ENCODE measurements at places on chromosomes 3 and 15.

GRCh38 chr15:28896951-28897350 lies 11.2 kb downstream of the APBA2 start:
- no peak for ATAC-seq

DNA sequence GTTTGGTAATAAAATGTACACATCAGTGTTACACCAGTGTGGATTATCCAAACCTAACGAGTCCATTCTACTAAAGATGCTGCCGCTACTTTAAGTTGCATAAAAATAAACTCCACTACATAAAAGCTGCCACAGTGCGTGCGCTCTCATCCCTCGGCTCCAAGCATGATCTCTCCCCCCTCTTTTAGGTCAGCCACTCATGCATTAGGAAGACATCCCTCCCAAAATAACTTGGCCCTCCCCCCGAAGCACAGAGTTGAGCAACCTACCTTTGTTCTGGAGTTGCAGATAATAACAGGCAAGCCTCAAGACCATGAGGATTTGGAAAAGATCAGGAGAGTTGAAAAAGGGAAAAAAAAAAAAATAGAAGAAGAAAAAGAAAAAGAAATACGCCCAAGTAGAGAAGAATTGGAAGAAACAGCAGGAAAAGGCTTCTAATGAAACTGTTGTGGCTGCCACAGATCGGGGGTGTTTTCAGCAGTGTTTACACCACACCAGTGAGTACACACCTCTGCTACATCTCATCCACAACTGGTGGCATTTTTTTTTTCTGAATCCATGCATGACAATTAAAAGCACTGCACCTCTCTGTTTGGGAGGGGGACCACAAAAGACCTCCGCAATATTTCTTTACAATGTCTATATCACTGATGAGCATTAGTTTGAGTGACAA lies 339.2 kb downstream of the FOXP1 start:
- ATAC-seq: no peak

- ATAC-seq: no peak
Measured at GRCh38 chr3:112090887-112091586, 4.8 kb downstream of the C3orf52 start.

DNA sequence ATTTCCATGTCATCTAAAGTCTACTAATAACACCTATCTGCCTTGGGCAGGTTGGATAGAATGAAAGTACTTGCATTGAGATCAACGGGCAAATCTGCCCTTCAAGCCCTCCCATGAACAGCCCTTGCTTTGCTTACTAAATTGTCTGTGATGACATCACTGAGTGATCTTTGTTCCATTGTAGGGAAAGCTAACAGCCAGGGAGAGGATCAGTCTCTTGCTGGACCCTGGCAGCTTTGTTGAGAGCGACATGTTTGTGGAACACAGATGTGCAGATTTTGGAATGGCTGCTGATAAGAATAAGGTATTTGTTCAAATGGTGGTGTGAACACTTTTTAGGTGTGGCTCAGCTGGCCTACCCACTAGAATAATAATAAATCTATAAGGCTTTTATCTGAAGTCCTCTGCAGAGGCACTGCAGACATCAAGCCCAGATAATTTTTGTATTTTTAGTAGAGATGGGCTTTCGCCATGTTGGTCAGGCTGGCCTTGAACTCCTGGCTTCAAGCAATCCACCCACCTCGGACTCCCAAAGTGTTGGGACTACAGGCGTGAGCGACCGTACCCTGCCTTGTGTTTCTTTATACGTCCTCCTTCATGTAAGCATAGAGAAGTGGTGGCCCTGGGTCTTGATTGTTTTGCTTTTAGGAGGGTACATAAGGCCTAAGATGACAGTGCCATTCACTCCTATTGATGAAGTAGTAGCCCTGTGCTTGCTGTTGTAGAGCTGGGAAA lies 5.7 kb downstream of the PCCB start:
- ATAC-seq: no peak

DNA sequence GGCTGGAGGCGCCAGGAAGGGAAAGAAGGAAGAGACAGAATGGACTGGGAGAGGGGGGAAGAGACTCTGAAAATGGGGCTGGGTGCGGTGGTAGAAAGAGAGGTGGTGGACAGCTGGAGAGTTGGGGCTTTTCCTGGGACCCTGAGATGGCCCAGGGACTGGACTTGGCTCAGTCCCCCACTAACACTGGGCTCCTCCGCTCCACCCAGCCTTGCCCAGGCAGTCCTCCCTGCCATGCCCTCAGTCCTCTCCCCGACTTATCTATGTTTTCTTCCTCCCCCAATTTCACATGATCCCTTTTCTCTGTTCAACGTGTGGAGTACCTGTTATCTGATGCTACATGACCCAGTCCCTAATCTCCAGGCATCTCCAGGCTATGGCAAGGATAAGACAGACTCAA lies 6.3 kb upstream of the HCN4 start:
- ATAC-seq: no peak

DNA sequence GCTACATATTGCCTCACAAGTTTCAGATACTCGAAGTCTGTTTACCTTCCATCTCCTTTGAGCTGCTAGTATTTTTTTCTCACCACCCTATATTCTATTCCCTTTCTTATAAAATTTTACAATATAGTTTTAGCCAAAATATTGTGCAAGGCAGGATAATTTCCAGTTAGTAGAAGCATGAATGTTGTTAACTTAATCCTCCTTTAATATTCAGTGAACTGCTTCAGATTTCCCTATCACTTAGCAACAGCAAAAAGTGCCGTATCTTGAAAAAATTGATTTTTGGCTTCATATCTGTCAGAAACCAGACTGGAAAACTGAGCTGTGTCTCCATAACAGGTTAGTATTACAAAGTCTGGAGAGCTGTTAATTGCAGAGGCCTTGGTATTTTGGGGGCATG lies 24.0 kb downstream of the PLSCR4 start:
- no peak for ATAC-seq

DNA sequence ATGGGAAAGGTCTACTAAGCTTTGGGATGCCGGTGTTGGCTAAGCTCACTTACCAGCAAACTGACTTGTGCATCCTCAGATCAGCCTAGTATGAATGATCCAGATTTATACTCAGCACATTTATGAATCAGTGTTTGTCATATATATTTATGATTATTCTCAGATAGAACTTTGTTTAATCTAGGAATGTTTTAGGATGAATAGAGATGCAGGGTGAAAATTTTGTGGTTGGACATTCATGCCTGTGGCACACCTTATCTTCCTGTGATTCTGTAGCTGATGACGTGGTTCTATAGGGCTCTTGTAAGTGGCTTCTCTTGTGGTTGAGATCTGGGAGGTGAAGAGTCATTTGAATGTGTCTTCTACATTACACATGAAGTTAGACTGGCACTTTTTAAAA lies 11.4 kb downstream of the CDIN1 start:
- ATAC-seq: no peak

GRCh38 chr15:100919481-100920405 lies 586 bp downstream of the LRRK1 start:
- ATAC-seq: peak; percentile 19

GRCh38 chr3:188734395-188734794 lies 437.4 kb upstream of the TPRG1 start:
- no peak for ATAC-seq

- no peak for ATAC-seq
Measured at GRCh38 chr3:24222165-24222805, 272.4 kb downstream of the THRB start.

- no peak for ATAC-seq
Measured at GRCh38 chr15:58980351-58980939, 7.0 kb upstream of the RNF111 start.

DNA sequence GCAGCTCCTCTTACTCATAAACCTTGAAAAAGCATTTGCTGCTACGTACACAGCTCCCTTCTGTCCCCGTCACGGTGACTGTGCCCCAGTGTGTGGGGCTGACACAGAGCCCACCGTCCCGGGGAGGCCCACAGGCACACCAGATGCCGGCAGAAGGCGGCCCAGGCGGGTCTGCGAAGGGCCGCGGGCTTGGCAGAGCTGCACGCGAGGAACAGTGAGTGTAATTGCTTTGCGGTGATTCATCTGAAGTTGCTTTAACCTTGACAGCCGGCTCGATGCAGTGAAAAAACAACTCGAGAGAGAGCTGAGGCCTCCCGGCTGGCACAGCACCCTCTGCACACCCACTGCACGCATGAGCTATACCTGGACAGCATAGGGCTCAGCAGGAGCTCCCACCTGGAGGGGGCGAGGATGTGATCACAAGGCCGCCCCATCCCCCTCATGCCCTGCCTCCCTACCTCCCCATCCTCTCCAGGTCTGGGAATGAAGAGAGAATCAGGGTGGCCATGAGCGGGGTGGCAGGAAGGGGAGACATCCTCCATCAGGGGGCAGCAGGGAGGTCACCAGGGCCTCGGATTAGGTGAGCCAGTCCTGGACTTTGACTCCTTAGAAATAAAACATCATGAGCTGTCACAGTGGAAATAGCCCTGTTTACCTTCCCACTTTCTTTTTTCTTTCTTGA lies 172.7 kb downstream of the MEGF11 start:
- ATAC-seq: no peak

GRCh38 chr3:112043621-112044201 lies 9.2 kb downstream of the TMPRSS7 start:
- ATAC-seq: peak; percentile 80

GRCh38 chr3:100020876-100021644 lies 93.2 kb downstream of the FILIP1L start:
- ATAC-seq: no peak

DNA sequence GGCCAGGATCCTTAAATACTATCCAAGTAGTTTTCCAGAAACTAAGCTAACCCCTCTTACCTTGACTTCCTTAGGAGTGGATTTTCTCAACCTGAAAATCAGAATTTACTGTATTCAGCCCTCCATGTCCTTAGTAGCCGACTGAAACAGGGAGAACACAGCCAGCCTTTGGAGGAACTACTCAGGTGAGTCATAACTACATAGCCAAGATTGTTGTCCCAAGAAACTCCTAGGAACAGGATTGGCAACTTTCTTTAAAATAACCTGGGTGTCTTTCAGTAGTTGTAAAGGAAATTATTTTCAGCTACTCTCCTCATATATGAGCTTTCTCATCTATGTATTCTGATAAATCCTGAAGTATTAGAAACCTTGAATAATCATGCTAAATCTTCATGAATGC lies 22.3 kb downstream of the FANCD2OS start:
- no peak for ATAC-seq

DNA sequence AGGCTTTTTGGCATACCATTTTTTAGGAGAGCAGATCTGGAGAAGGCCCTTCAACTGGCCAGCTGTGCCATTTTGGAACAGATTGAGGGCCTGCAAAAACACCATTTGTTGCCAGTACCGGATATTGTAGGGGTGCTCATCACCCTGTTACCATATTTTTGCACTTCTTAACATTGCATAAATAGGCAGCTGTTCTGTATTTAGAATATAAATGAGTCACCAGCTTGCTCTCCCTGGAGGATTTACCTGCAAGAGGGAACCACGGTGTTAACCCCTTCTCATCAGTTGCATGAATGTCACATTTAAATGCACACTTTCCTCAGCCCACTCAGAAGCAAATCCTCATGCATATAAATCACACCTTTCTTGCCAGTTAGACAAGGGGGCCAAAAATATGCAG lies 435.6 kb downstream of the ROBO2 start:
- ATAC-seq: no peak
